ENCODE measurements at places on chromosomes 4 and X.

DNA sequence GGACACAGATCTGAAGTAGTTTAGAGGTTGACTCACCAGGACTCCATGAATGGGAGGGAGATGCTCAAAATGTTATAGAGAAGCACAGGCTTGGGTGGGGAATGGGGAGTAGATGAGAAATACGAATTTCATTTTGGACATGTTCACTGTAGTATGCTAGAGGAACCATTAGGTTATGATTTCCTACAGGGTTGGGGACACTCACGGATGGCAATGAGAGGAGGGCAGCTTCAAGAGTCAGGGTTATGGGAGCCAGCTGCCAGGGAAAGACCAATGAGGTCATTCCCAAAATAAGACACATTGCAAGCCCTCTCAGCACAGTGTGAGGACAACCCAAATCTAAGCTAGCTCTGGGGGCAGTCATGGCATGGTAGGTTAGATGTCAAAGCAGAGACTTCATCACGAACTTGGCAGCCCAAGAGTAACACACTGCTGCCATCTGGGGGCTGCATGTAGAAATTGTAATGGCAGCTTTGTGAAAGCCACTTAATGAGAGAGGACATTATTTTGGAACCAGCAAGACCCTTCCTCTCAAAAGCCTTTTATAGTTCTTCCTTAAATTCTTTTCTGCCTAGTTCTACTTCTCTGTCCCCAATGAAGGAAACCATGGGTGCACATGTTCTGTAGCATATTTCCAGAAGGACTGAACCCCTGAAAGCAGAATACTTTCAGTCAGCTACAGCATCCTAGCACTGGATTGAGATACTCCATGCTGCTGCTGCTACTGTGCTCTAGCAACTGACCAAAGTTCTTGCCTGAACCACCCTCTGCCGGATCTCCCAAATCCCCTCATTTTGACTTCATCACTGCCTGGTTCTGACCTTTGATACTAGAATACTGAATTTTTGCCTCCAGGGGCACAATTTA is 16.2 kb upstream of the ZCCHC12 start:
- DNase-seq, result no peak

DNA sequence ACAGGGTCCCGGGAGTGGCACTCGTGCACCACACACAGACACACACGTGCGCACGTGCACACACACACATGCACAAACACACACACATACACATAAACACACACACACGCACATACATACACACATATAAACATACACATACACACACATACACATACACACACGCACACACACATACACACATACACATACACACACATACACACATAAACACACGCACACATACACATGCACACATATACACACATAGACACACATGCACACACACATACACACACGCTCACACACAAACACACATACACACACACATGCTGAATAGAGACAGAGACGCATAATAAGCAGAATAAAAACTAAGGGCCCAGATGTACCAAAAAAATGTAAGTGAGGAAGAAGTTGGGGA is 332.2 kb upstream of the CXorf51B start:
- DNase-seq, result no peak

- no peak for DNase-seq
Observed at GRCh38 chrX:139192386-139192961, 338.1 kb upstream of the F9 start.

- DNase-seq, result no peak
Observed at GRCh38 chrX:76427560-76428242, at the start of gene MAGEE1. TSS of gene MAGEE1 (plus strand) at chrX:76427710. CDS start at chrX:76427931, 221 bp downstream.

- DNase-seq, result no peak
Observed at GRCh38 chr4:168835880-168836454, 174.1 kb downstream of the CBR4 start.

DNA sequence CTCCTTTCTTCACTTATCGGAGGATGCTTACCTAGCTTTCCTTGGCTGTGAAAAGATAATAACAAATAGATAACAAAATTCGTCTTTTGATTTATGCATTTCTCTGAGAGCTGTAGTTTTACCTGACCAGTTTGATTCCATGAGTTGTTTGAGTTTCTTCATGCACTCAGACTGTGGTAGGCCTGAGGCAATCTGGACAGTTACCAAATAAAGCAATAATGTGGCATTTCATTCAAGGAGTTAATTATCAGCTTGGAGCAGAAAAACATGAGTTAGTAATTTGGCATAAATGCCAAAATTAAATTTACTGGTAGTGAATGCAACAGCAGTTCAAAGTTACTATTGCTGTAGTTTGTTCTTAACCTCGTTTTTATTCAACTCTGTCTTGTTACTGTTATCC is 53.5 kb downstream of the FABP2 start:
- no peak for DNase-seq

GRCh38 chr4:135201081-135201480 is 999.5 kb upstream of the PABPC4L start:
- DNase-seq, result no peak

- DNase-seq, result no peak
Observed at GRCh38 chr4:76377911-76378310, 43.0 kb downstream of the CCDC158 start.

DNA sequence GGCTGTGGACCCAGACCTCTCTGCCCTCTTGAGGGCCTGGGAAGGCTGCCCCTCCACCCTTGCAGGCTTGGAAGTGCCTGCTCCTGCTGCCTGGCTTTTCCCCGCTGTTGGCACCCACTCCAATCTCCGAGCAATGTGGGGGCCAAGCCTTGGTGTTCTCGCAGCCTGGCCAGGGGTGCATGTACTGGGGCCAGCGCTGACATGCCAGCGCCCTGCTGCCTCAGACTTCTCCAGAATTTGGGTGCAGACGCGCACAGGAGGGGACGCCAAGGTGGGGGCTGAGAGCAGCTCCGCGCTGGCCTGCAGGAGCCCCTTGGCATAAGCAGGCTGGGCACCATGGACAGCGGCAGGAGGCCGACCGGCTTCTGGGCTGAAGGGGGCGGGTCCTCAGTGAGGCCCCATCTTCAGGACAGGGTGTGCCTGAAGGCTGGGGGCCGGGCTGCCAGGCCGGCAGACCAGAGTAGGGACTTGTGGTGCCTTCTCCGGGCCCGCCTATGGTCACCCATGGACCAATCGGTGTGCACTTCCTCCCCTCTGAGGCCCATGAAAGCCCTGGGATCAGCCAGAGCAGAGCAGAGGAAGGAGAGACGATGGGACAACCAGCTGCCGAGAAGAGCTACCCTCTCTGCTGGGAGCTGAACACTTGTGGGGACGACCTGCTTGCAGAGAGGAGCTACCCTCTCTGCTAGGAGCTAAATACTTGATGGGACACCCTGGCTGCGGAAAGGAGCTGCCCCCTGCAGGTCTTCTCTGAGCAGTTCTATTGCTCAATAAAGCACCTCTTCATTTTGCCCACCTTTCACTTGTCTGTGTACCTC is 118.3 kb downstream of the DNAAF6 start:
- no peak for DNase-seq

- no peak for DNase-seq
Observed at GRCh38 chr4:122612540-122612939, 8.3 kb downstream of the IL21 start.

- DNase-seq, result no peak
Observed at GRCh38 chr4:3062471-3062870, 11.9 kb downstream of the HTT-AS start.

Data from NCI-H187 (cell line).